Smooth muscle cell of bladder (primary cell): ENCODE measurements at places on chromosomes 6 and 20. TPM values are rescaled to one million over a fixed set of nuclear protein-coding genes. Genes with fewer than 3 reads are reported as not detected.

Gene KCNK17
- total RNA-seq = not detected in 2 replicates

Gene NKAIN2
- not detected in 2 replicates for total RNA-seq

Gene C20orf202
- total RNA-seq = not detected in 2 replicates

Gene AFG1L
- total RNA-seq = 3.3 and 5.1 TPM in 2 replicates

Gene AARS2
- total RNA-seq = 9.2 and 13.0 TPM in 2 replicates
